ENCODE measurements at places on chromosomes 11 and 22.

- DNase-seq, result no peak
Measured at GRCh38 chr11:112226831-112227401, 688 bp downstream of the PTS start.

DNA sequence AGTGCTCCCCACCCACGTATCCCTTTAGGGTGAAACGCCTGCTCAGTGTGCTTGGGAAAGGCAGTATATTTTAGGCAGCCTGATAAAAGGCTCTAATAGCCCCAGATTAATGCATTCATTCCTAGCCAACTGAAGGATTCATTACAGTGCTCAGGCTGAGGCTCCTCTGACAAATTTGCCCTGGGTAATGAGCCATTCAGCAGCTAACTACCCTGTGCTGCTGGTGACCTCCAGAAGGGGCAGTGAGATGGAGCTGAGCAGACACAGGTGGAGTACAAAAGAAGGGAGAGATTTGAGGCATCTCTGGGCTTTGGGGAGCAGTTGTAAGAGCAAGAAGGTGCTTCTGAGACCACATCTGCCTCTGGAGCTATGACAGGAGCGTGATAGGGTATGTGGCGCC lies 817.0 kb downstream of the NTM start:
- DNase-seq, result no peak

GRCh38 chr22:17785185-17786184 lies 11.2 kb upstream of the BID start:
- DNase-seq, result no peak

GRCh38 chr11:62153617-62154016 lies 29.8 kb downstream of the INCENP start:
- no peak for DNase-seq

GRCh38 chr11:83285151-83285770 lies 906 bp downstream of the CCDC90B start:
- no peak for DNase-seq

DNA sequence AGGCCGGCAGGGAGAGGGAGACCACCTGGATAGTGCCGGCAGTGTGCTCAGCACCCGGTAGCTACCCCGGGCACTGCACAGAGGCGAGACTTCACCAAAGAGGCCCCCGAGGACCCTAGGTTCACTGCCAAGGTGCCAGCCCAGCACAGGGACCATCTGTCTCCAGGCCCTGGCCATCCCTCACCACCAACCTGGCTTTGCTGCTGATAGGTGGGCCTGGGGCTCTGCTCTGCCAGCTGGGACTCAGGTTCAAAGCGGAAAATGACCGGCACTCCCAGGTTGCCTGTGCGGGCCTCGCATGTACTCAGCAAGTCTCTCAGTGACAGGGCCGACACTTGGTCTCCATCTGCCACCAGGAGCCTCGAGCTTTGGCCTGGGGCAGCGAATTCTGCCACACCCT lies 812.2 kb downstream of the BRD1 start:
- no peak for DNase-seq

GRCh38 chr11:14677146-14677545 lies 33.5 kb downstream of the PDE3B start:
- no peak for DNase-seq

DNA sequence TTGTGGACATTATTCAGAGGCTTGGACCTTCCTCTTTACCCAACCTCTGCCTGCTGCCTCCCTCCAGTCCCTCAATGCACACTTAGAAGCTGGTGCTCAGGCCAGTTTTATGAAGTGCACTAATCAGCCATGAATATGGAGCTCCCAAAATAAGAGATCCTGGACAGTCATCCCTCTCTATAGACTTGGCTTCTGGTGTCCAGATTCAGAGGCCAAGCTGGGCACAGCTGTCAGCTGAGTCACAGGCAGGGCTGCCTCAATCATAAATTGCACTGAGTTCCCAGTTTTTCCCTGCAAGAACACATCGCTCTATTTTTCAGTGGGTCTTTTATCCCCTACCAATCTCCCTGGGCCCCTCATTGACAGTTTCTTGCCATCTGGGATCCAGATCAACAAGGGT lies 161.7 kb upstream of the CADM1 start:
- no peak for DNase-seq

DNA sequence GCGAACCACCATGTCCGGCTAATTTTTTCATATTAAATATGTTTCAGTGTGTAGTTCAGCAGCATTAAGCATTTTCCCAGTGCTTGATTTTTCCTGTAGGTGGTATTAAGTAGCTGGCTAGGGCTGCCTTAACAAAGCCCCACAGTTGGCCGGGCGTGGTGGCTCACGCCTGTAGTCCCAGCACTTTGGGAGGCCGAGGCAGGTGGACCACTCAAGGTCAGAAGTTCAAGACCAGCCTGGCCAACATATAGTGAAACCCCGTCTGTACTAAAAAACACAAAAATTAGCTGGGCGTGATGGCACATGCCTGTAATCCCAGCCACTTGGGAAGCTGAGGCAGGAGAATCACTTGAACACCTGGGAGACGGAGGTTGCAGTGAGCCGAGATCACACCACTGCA lies 33.5 kb upstream of the TOLLIP start:
- no peak for DNase-seq

- no peak for DNase-seq
Measured at GRCh38 chr11:13288375-13289029, 10.9 kb downstream of the BMAL1 start.

- no peak for DNase-seq
Measured at GRCh38 chr11:69211920-69212797, 56.4 kb downstream of the SMIM38 start.

GRCh38 chr11:45889555-45889954 lies 4.1 kb downstream of the MAPK8IP1 start:
- DNase-seq, result no peak

GRCh38 chr22:37918580-37919270 lies 12.6 kb downstream of the MICALL1 start:
- no peak for DNase-seq

DNA sequence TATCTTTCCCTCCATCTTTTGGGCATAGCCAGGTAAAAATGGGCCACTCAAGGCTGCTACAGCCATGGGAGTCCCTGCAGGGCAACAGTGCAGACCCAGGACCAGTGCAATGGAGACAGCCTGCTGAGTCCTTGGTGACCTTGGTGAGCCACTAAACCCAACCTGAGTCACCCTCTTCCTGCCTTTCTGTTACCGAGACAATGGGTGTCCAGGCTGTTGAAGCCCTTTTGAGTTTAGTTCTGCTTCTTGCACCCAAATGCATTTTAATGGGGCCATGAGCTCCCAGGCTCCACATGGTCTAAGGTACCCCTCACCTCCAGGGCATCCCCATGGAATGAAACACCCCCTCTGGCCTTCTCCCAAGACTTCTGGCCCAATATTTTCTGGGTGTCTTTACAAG lies 874 bp upstream of the PLAAT4 start:
- DNase-seq, result no peak

- no peak for DNase-seq
Measured at GRCh38 chr11:118212781-118213191, 12.0 kb downstream of the JAML start.

- DNase-seq, result no peak
Measured at GRCh38 chr22:36977401-36977861, 41.8 kb downstream of the TST start.

DNA sequence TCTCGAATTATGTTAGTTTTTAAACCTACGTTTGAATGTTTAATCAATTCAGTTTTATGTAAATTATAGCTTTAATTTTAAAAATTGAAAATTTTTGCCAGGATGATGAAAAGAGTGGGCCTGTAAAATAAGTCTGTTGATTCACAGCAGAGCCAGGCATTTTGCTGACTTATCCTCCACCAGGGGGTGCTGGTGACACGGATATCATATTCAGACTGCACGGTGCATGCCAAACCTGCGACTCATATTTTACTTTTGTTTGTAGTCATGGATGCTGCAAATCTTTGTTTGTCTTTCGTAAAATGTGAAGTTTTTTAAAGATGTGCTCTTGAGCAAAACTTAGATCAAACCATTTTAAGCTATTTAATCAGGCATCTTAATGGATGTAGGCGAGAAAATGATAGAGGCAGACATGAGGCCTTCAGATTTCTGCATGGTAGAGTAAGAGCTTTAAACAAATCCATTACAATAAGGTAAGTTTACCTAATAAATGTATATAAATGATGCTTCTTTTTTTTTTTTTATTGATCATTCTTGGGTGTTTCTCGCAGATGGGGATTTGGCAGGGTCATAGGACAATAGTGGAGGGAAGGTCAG lies 3.6 kb upstream of the OR8B3 start:
- DNase-seq, result peak; percentile 48

GRCh38 chr11:119504371-119504770 lies 81.4 kb upstream of the THY1 start:
- no peak for DNase-seq

GRCh38 chr11:134755535-134755934 lies 343.5 kb upstream of the B3GAT1 start:
- DNase-seq, result no peak

DNA sequence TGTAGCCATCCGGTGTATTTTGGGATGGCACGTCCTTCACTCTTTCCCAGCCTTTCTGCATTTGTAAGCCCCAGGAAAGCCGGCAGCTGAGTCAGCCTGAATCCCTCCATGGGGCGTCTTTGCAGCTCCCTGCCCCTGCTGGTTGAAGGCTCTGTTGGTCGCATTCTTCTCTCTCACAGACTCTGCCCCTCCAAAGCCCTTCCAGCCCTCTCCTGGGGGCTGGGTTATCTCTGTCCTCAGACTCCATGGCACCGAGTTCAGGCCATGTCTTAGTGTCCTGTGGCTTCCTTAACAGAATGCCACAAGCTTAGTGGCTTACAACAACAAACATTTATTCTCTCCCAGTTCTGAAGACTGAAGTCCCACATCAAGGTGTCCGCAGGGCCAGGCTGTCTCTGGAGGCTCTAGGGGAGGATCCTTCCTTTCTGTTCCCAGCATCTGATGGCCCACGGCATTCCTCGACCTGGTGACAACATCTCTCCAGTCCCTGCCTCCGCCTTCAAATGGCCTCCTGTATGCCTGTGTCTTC lies 62.2 kb downstream of the BCR start:
- no peak for DNase-seq

DNA sequence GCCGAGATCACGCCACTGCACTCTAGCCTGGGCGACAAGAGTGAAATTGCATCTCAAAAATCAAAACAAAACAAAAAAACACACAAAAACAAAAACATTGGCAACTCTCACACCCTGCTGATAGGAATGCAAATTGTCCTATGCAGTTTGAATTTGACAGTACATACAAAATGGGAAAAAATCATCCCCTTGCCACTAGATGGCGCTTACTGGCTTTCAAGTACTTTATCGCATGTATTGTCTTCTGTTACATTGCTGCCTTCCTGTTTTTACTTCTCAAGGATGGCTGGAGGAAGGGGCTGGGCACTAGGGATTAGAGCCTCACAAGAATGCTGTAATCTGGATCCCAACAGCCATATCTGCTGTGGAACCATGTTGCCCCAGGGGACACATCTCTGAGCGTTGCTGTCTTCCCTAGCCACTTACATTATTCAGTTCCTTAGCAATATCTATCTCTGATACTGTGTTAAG lies 59.4 kb upstream of the A4GALT start:
- DNase-seq, result peak; percentile 90

DNA sequence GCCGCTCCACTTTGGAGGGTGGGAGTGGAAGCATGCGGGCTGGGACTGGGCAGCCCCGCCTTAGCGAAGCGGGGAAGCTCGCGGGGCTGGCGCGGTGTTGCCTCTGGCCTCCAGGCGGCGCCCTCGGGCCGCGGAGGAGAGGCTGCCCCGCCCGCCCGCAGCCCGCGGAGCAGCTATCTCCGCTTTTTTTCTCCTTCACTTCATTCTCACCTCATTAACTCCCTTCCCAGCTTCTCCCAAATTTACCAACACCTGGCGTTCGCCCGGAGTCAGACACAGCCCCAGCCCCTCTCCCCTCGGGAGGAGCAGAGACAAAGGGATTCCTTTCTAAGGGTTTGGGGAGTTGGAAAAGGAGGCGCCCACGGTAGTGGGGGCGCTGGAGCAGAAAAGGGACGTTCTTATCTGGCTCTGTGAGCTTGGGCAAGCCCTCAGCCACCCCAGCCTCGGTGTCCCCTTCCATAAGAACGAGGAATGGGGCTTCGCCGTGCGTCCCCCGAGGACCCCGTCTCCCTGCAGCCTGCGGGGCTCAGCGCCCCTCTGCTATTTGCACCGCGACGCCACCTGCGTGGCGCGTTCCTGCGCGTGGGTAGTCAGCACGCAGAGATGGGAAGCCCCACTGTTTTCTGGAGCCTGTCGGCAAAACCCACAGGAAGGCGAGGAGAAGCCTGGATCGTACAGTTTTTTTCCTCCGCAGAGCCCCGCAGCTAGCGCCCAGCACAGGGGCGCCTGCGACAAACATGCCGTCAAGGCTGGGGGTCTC lies 1.5 kb upstream of the WNT11 start:
- peak; percentile 85 for DNase-seq

DNA sequence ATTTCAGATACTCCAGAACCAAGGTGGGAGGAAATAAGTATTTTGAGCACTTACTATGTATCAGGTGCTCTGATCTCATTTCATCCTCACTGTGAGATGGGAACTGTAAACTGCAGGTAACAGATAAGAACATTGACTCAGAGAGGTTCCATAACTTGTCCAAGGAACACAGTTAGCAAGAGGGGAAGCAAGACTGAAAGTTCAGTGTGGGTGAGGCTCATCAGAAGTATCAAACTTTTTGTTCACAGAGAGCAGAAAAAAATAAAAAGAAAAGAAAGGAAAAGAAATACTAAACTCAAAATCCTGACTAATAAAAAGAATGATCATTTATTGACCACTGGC lies 37.1 kb downstream of the RAB30 start:
- no peak for DNase-seq

GRCh38 chr22:22369964-22370270 lies 125.3 kb downstream of the VPREB1 start:
- no peak for DNase-seq

GRCh38 chr22:30038219-30038618 lies 42.0 kb upstream of the HORMAD2 start:
- peak; percentile 35 for DNase-seq

GRCh38 chr11:19199771-19200170 lies 2.0 kb downstream of the CSRP3 start:
- no peak for DNase-seq

GRCh38 chr22:36904260-36904880 lies 9.1 kb upstream of the CSF2RB start:
- no peak for DNase-seq

- DNase-seq, result no peak
Measured at GRCh38 chr22:24809331-24809730, 3.3 kb downstream of the SGSM1 start.

DNA sequence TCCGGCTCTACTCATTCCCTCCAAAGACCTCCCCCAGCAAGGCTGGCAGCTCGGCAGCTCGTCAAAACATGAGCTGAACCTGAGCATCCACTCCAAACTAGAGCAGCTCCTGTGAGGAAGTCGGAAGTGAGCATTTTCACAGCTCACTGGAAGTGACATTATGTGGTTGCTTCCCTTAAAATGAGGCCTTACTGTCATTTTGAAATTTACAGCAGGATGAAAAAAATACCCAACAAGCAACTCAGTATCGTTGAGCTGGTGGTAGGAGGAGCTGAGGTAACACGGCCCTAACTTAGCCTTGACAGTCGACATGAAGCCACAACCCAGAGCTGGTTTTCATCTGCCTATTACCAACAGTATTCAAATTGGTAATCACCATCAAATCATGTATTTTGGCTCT lies 38.0 kb upstream of the ARFGAP3 start:
- DNase-seq, result no peak

GRCh38 chr11:62556108-62556874 lies 9.7 kb upstream of the AHNAK start:
- DNase-seq, result peak; percentile 80
